Breast epithelium (tissue), 4 donors: ENCODE measurements at places on chromosomes 6 and 20. TPM values are rescaled to one million over a fixed set of nuclear protein-coding genes. Genes with fewer than 3 reads are reported as not detected.

- no peak for DNase-seq
Measured at GRCh38 chr6:52183131-52183713, 3.0 kb upstream of the IL17A start.

DNA sequence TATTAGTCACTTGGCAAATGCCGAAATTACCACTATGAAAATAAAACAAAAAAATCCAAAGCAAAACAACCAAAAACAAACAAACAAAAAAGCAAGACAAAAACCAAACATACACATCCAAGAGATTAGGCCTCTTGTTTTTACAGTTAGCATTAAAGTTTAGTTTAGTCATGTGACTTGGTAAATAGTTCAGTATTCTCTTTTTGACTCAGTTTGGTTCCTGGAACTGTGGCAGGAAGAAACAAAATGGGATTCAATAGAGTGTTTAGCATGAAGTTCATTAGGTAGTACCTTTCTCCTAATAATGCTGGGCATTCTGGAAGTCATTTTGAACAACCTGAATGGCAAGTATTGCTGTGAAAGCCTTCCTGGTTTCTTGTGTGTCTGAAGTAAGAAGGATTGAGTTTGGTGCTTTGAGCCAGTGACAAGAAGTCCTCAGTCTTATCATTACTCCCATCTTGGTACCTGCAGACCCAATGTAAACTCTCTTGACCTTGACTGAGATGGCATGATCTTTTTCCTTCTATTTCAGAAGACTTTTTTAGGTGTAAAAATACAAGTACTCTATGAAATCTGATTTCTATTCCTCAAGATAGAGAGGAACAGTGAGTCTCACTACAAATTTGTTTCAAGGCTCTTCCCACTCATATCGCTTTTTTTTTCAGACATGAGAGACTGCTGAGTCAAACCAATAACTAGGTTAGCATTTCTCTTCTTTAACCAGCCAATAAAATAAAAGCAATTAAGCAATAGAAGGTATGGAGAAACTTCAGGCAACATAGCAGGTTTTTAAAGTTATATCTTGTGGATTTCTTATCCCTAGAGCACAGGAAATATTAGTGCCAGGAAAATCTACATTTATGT, 223.6 kb upstream of the PREP start:
- no peak for DNase-seq

DNA sequence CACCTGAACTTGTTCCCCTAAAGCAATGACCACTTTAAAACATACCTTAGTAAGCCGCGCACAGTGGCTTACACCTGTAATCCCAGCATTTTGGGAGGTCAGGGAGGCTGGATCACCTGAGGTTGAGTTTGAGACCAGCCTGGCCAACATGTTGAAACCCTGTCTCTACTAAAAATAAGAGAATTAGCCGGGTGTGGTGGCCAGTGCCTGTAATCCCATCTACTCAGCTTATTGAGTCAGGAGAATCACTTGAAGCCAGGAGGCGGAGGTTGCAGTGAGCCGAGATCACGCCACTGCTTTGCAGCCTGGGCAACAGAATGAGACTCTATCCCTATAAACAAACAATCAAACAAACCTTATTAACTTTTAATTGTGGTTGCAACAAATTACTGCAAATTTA, 1.6 kb upstream of the RAET1E start:
- DNase-seq, result no peak

DNA sequence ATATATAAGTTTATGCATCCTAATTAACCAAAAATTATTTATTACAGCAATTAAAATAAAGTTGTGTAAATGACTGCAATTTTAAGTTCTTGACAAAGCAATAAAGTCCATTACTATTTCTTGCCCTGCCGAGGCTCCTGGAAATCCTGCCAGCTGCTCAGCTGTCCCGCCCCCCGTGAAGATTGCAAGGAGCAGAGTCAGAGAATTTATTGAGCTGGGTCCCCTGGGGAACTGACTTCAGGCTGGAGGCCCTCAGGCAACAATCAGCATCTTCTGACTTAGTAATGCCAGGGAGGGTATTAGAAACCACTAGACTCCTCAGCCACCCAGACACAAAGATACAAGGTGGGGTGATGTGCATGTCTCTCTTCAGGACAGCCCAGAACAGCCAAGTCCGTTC, 92.3 kb downstream of the EDN3 start:
- no peak for DNase-seq

WASF1 gene
- total RNA-seq, result 11.4 TPM

DNA sequence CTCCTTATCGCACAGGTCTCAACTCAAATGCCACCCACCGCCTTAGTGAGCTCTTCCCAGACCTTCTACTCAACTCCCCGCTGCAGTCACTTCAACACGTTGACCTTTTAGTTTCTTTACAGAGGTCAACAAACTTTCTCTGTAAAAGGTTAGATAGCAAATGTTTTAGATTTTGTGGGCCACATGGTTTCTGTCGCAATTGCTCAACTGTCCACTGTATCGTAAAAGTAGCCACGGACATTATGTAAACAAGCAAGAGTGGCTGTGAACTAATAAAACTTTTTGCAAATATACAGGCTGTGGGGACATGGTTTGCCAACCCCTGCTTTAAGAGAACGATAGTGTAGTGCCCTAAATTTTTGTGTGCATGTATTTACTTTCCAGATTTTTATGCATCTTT, 247.6 kb upstream of the TSHZ2 start:
- DNase-seq, result no peak

GRCh38 chr20:38260025-38260377, 534 bp downstream of the KIAA1755 start:
- no peak for DNase-seq

FAM209B gene
- total RNA-seq, result not detected

GRCh38 chr6:31285486-31285885, 13.6 kb upstream of the HLA-C start:
- DNase-seq, result no peak

GRCh38 chr6:15079288-15079817, 166.5 kb upstream of the JARID2 start:
- no peak for DNase-seq

MUC22 gene
- total RNA-seq, result not detected

TMEM217 gene
- 1.0 TPM for total RNA-seq

SLC17A1 gene
- total RNA-seq, result not detected

FAM184A gene
- 7.5 TPM for total RNA-seq

DNA sequence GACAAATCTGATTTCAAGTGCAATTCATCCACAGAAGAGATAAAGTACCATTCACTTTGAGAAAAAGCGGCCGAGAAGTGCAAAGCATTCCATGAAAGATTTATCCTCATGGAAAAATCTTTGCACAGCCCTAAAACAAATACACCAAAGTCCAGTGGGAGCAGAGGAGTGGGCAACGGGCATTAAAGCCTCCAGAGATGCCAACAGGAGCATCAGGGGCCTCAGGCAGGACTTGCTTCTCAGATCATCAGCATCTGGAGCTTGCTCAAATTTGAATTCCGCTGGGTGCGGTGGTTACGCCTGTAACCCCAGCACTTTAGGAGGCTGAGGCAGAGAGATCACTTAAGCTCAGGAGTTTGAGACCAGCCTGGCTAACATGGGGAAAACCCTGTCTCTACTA, 110.7 kb upstream of the NFATC2 start:
- DNase-seq, result no peak

- DNase-seq, result no peak
Measured at GRCh38 chr20:44319839-44320422, 8.9 kb upstream of the FITM2 start.

DNA sequence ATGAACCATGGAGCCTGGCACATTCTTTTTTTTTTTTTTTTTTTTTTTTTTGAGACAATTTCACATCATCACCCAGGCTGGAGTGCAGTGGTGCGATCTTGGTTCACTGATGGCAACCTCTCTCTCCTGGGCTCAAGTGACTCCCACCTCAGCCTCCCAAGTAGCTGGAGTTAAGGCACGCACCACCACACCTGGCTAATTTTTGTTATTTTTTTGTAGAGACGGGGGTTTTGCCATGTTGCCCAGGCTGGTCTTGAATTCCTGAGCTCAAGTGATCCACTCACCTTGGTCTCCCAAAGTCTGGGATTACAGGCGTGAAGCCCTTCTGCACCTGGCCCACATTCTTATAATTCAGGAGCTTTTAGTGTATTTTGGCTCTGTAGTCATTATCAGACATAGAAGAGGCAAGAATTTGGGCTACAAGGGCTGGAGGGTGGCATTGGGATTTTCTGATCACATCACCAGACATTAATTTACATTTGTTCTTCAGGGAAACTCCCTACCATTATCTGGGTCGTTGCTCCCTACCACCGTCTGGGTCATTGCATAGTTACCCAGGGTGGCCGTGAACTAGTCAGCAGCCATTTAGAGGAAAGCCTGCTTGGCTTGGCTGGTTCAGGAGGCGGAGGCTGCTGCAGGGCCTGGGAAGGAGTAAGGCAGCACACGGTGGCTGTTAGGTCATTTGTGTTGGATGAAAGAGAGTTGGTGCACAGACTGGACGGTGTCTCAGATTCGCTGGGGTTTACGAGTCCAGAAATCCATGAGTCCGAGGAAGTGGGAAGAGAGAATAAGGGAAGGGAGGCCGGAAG, 17.6 kb downstream of the ARID1B start:
- DNase-seq, result no peak

SRMS gene
- 0.59 TPM for total RNA-seq

- DNase-seq, result no peak
Measured at GRCh38 chr6:33105386-33105785, 29.6 kb downstream of the HLA-DPB1 start.

DNA sequence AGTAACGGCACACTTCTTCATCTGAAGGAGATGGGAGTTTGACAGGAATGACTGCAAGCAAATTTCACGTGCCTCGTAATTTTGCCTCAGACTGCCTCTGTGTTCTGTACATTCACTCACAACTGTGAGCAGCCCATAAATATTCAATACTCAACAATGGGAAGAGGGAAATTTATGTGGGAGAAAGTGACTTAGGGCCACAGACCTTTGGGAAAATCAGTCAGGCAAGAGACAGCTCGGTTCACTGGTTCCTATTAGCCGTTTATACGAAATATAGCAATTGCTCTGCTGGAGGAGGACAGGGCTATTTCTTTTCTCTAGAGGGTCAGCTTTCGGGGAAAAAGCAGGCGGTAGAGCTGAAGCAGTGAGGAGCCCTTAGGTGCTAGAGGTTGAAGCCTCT, 28.0 kb downstream of the OPN5 start:
- DNase-seq, result no peak

DNA sequence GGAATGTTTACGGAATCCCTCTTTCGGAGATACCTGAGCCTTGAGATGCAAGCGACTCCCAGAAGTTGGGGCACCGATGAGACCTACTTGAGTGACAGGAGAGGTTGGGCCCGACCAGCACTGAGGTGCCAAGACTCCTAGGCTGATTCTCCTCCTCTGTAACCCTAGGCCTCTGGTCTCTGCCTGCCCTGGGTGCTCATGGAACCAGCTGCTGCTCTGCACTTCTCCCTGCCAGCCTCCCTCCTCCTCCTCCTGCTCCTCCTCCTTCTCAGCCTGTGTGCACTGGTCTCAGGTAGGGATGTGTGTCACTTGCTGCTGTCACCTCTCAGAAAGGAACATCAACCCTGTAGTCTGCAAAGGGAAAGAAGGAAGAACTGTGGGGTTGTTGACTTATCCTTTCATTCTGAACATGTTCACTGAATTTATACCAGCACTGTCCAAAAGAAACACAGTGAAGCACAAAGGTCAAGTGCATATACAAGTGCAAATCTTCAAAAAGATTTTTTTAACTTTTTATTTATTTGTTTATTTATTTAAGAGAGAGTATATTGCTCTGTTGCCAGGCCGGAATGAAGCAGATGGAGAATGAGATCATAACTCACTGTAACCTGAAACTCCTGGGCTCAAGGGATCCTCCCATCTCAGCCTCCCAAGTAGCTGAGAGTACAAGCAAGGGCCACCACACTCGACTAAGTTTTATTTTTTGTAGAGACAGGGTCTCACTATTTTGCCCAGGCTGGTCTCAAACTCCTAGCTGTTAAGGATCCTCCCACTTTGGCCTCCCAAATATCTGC, 913 bp downstream of the BTN2A2 start:
- DNase-seq, result no peak

DNA sequence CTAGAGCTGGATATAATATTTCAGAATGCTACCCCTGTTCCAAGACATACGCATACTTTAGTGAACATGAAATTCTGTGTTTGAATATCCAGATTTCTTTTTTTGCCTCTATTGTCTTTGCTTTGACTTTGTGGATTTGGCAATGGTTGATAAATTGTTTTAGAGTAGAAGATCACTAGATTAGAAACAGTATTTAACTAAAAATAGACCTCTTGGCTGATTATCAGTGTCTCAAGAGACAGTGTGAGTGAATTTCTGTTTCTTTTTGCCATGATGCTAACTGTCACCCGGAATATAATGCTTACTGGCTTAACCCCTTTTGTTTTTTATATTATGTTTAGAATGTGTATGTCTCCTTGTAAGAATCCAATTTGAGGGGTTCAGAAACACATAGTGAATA, 102.5 kb downstream of the PLCB1 start:
- DNase-seq, result no peak

- no peak for DNase-seq
Measured at GRCh38 chr6:61989616-61990015, 296.4 kb downstream of the KHDRBS2 start.

GRCh38 chr6:70819646-70820045, 137.2 kb downstream of the B3GAT2 start:
- DNase-seq, result no peak

SPAG4 gene
- total RNA-seq, result 3.4 TPM

SLC22A2 gene
- total RNA-seq, result not detected

- no peak for DNase-seq
Measured at GRCh38 chr6:38876475-38876874, 161.4 kb downstream of the DNAH8 start.

TMEM244 gene
- total RNA-seq, result not detected

DNA sequence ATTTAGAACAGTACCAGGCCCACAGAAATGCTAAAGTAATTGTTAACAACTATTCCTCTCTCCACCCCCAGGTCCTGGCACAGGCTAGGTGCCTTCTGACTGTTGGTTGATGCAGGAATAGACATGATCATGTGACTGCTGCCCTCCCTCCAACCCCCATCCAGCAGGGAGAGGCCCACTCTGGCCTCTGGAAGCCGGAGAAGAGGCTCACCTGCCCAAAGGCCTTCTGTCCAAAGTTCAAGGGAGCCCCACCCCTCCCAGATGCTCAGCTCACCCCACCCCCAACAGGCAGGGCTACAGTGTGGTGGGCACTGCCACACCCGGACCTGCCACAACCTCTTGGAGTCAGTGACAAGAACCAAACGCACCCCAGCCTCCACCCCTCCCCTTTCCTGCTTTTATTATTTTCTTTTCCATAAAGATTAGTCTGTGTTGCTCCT, 26.9 kb upstream of the FOXP4 start:
- DNase-seq, result no peak

- no peak for DNase-seq
Measured at GRCh38 chr6:158977382-158977781, 22.6 kb downstream of the RSPH3 start.

HCK gene
- total RNA-seq, result 10.2 TPM

GRCh38 chr6:110328259-110328658, 29.9 kb downstream of the METTL24 start:
- DNase-seq, result no peak

DNA sequence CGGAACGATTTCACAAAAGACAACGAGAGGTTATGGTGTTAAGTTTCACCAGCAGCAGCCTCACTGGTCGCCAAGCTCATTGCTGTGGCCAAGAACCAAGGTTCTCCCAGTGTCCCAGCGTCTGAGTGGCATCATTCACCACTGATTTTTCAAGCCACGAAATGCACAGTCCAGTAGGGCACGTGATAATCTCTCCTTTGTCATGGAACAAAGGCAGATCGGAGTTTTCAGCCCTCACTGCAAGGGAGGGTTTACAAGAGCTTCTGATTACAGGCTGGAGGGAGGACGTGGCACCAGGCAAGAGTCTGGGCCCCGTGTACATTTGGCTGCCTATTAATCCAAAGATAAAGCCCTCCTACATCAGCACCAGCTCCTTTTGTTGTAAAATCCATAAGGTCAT, 2.0 kb downstream of the CD24 start:
- no peak for DNase-seq
